Activated T-helper 9 cell treated with anti-CD3 and anti-CD28 coated beads, Interleukin-2, amount 50 U/mL, for 16 hours (primary cell): ENCODE measurements at places on chromosomes 11 and 22.
A peak's percentile ranks its signal among the peaks of the same experiment; 100 is the strongest.

- no peak for DNase-seq
These were observed 653 bp downstream of the IL18BP start for GRCh38 chr11:71999362-71999761.

- DNase-seq: no peak
These were observed 127.6 kb upstream of the TEAD1 start for GRCh38 chr11:12546660-12547059.

- DNase-seq: peak; percentile 99
These were observed at the start of gene RTN3 for GRCh38 chr11:63681321-63682065. RTN3 (plus strand) TSS chr11:63681500; CDS start chr11:63681637, 137 bp downstream.

DNA sequence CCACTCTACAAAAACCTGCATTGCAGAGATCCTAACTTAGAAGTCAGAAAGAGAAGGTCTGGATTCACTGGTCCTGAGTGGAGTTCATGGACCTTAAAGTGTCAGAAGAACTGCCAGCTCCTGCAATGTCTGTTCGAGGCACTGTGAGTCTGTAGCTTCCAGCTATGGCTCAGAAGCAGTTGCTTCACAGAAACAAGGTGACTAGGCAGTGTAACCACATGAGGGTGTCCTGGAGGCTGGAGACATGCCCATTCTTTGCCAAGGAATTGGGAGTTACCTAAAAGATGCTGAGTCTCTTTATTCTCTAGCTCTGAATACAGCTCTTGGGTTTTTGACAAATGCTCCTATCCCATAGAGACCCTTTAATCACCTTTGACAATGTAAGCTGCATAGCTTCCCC lies 130.5 kb downstream of the SPON1 start:
- no peak for DNase-seq

- DNase-seq: no peak
These were observed 194 bp downstream of the SF1 start for GRCh38 chr11:64778223-64778472.

DNA sequence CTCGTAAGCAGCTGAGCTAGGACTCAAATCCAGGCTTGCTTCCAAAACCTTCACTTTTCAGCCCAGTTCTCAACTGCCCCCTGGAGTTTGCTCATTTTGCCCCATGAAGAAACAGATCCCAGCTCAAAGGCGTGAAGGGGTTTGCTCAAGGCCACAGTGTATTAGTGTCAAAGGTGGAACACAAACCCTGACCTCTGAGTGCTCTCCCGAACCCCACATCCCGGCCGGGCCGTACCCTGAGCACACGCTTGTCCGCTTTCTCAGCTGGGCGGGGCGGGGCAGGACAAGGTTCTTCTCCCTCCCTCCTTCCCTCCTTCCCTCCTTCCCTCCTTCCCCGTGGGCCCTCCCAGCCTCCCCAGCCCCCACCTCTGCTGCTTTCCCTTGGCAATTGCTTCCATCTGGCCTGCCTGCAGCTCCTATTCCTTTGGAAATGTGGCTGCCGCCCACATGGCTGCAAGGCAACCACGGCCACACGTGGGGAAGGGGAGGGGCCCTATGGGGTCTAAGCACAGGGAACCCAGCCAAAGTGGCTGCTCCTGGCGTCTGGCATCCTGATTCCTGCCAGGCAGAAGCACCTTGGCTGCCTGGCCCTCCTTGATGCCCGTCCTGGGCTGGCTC lies 4.1 kb downstream of the ST3GAL4 start:
- DNase-seq: no peak

DNA sequence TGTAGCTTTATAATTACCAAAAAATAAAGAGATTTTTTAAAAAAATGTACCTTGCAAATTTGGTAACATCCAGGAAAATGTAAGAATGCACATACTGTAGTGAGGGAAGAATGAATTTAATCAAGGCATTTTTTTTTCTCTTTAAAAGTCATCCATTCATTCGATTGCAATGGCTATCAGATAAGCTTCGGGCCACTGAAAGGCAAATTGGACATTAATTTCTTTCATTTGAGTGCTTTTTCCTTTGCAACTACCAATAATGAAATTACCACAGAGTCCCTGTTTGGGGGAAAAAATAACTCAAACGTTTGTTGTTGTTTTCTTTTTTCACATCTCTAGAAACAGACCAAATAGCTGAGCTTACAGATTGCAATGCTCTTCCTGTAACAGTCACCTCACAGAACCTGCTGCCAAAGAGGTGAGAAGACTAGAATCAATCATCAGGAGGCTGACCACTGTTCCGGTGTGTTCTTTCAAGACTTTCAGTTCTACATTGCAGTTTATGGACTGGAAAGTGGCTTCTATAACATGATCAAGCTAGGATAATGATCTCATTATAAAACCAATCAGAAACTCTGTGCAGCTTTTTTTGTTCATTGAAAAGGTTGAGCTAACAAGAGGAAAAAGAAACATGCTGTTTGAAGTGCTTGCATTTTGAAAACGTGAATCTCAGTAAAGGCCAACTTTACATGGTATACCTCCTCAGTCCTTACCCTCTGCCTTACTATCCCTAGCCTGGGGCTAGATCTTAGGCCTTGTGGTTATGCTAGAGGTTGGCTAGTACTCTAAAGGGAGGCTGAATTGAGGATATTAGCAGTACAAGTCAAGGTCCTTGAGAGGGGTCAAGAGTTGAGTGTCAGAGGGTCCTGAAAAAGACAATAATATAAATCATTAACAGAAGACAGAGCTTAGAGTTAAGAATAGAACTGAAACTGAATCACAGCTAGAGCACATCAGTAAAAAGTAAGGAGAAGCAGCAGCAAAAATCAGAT lies 1276.1 kb downstream of the LRRC4C start:
- no peak for DNase-seq

GRCh38 chr11:17244046-17244445 lies 32.5 kb upstream of the NUCB2 start:
- DNase-seq: no peak

DNA sequence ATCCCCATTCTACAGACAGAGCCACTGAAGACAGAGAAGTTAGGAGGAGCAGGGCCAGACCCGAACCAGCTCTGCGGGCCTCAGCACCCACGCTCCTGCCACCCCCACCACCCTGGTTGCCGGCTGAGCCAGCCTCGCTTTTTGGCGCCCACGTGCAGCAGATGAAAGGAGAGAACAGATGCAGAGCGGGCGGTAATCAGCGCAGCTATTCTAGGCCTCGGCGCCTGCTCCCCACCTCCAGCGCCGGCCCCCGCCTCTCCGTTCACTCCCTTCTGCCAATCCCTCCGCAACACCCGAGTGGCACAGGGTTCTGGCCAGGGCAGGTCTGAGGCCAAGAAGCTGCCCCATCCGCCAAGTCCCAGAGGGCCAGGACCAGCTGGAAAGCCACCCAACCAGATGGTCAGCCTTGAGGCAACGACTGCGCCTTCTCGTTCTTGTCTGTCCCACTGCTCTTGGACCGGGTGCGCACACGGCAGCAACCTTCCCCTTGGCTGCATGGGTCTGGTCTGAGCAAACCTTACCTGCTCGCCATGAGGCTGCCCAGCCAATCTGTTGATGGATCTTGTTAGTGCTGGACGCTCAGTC lies 16.8 kb downstream of the DNAL4 start:
- DNase-seq: no peak

GRCh38 chr11:106828576-106828975 lies 189.7 kb downstream of the GUCY1A2 start:
- no peak for DNase-seq

DNA sequence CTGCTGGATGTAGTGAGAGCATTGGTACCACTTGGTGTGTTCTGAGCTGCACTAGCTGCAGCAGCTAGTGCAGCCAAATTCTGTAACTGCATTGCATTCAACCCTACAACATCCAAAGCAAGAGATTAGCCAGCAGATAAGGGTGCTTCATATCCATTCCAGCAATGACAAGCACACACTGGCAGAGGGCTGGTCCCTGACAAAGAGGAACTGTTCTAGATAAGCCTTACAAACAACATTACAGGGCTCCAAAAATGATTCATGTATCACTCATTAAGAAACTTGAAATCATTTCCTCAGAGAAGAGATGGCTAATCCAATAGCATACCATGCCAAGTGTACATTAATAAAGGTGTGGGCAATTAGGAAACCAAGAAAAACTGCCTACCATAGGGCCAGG lies 28.4 kb upstream of the RAPSN start:
- DNase-seq: no peak

DNA sequence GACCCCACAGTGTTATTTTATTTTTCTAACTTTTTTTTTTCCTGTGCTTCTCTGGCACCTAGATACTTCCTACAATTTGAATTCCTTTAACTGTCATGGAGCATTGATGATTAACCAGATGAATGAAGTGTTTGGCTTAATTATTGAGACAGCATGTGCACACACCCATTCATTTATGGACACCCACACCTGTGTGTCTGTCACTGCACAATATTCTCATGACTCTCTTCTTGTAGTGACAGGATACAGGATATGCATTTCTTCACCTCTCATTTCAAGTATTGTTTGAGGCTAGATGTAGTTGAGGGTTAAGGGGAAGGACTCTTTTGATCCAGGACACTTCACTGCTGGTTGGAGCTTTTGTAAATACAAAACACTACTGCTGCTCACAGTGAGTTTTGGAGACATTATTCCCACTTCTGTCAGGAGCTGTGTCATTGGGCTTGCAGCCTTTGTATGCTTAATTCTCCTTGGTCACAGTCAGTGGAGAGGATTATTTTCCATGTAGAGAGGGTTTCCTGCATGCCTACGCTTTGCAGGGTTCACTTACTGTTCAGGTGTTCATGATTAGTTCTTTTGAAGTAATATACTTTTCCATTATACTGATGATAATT lies 33.5 kb downstream of the SPECC1L start:
- no peak for DNase-seq

DNA sequence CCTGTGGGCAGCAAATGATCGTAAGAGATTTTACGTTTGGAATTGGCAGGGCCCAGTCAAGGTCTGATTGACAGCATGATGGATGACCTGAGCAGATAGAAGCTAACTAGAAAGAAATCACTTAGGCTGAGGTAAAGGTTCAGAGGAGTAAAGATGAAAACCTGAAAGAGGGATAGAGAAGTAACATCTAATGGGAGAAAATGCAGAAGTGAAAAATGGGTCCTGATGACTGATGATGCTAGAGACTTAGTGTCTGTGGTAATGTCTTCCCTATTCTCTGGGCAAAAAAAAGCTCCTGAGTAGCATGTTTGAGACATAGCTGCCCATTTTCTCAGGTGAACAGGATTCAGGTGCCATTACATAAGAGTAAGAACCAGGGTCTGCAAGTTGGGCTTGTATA lies 628.8 kb upstream of the ANO5 start:
- DNase-seq: no peak

- DNase-seq: no peak
These were observed 8.9 kb upstream of the KDM4E start for GRCh38 chr11:95016139-95016538.

DNA sequence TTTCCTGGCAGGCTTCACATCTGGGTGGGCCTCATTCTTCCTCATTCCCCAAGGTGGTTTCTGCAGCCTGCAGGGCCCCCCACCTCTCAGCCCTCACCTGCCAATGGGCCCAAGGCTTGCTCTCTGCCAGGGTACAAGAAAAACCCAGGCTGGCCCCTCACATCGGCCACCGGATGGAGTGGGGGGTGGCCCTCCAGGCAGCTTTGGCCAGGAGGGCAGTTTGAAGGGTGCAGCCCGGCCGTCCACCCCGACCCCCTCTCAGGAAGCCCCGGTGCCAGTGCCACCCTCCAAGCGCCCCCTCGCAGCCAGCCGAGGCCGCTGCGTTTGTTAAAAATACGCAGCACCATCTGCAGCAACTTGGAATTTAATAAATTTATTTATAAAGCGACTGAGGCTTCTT lies 196.7 kb downstream of the CTTN start:
- no peak for DNase-seq

DNA sequence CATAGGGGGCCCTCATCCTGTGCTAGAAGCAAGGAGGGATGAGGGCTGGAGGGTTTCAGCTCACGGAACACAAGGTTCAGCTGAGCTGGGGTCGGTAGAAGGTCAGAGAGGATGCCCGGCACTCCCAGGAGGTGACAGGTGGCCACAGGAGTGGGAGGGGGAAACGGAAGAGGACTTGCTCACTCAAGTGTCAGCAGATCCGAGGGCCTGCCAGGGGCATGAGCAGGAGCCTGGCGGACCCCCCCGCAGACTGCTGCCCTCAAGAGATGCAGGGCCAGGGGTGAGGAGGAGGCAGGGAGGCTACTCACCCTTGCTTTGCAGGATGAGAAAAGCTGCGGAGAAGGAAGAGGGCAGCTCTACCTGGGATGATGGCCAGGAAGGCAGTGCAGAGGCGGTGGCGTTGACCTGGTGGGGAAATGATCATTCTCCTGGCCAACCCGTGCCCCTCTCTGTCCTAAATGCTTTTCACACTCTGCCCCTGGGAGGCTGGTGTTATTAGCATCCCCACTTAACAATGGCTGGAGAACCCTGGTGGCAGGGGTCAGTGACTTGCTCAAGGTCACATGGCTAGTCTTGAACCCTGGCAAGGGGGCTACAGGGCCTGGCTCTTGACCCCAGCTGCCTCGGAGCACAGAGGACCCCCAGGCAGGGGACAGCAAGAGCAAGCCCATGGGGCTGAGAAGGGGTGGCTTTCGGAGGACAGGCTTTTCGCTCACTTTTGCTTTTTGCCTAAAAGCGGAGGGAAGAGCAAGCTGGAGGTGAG lies 30.1 kb upstream of the CSNK1E start:
- DNase-seq: no peak
